ENCODE measurements at places on chromosomes 1 and 21. TPM values are rescaled to one million over a fixed set of nuclear protein-coding genes. Genes with fewer than 3 reads are reported as not detected.

DNA sequence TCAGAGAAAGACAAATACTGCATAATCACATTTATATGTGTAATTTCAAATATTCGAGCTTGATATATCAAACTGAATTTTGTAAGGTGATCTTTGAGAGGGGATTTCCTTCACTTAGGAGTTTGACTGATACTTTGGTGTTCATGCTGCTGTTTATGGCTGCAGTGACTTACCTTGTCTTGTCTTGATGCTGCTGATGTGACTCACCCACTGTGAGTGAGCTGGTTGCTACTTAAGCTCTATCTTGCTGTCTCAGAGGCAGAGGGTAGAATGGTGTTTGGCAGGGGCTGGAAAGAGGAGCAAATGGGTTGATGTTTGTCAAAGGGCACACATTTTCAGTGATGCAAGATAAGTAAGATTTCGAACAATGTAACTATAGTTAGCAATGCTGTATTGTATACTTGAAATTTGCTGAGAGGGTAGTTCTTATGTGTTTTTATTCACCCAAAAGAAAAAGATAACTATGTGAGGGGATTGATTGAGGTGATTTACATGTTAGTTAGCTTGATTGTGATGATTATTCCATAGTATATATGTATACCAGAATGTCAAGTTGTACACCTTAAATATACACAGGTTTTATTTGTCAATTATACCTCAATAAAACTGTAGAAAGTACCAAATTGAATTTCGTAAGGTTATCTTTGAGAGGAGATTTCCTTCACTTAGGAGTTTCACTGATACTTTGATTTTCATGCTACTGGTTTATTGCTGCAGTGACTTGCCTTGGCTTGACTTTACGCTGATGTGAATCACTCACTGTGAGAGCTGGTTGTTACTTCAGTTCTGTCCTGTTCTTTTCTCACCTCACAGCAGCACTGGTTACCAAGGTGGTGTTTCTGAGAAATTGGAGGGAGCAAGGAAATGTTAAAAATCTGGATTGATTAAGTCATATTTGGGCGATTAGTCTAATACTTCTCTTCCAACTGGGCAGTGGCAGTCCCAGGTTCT is 94.5 kb upstream of the SLC5A9 start:
- DNase-seq = no peak

GRCh38 chr1:180271272-180272255 is 41.5 kb downstream of the LHX4 start:
- peak; percentile 91 for DNase-seq

DNA sequence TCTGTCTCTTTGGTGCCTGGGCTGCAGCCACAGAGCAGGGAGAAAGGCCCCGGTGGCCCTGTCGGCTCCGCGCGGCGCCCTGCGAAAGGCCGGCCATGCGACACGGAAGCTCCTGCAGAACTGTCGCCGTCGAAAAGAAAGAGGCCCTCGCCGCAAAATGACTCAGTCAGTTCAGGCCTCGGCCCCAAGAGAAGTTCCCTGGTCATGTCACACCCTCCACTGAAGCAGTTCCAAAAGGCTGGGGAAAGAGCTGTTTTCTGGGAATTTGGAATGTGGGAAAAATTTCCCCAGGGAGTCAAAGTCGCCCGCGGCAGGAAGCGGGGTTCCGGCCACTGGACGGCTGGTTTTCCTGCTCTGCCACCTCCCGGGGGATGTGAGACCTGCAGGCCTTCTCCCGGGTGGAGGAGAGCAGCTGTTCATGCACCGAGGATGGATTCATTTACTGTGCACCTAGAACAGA is 115.8 kb upstream of the ZNF678 start:
- peak; percentile 47 for DNase-seq

DNA sequence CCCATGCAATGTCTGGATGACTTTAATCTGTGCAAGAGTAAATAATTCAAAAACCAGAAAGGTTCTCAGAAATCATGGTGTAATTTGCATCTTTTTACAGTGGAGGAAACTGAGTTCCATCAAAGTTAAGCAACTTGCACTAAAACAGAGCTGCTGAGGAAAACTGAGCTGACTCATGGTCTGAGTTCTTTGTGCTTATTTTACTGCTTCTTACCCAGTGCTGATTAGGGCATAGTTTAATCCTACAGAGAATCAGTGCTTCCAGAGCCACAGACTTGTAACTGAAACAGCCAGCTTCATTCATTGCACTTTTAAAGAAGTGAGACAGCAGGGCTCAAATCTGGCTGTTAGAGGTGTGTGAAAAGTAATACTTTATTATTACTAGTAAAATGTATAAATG is 10.9 kb upstream of the RWDD3 start:
- no peak for DNase-seq

- DNase-seq = no peak
Observed at GRCh38 chr1:93549811-93550210, 101.9 kb downstream of the FNBP1L start.

GRCh38 chr21:42263591-42264131 is 44.7 kb downstream of the ABCG1 start:
- no peak for DNase-seq

DNA sequence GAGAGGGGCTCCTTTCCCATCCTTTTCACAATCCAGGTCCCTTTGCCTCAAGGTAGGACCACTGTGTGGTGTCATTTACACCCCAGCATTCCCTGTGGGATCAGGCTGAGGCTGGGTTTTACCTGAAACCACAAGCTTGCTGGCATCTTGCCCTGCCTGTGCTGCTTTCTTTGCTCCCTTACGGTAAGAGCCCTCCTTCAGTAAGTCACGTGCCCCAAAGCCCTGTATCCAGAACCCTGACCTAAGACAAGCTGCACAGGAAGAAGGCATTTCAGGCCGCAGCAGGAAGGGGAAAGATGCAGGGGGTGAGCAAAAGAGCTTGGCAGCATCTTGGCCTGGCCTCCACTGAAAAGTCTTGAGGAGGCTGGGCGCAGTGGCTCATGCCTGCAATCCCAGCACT is 58.4 kb downstream of the KLHDC7A start:
- DNase-seq = no peak

DNA sequence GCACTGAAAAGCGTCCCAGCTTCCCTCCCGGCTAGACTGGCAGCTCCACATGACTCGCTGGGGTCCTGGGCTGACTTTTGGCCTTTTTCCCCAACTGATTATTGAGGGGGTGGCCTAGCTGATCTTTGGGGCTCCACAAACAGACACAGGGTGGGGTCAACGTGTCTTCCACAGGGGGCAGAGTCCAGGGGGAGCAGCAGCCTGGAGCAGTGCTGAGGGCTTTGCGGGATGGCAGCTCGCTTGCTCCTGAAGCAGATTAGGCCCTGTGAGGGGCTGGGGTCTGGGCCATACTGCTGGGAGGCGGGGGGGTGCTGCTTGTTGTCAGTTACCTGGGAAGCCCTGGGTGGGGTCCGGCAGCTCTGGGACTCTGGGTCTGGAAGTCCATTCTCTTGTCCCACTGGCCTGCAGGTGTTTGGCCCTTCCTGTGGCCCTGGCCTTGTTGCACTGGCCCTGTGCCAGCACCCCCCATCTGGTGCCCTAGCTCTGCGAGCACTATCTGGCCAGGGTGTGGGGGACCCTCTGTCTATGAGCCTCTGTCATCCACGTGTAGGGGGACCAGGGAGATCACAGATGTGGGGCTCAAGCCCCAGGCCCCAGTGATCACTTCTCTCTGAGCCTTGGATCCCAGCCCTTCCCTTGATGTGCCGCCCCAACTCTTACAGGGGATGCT is 12.3 kb upstream of the HES5 start:
- DNase-seq = no peak

- DNase-seq = peak; percentile 89
Observed at GRCh38 chr1:101357444-101357986, 120.7 kb downstream of the S1PR1 start.

GRCh38 chr21:35933466-35933865 is 126.9 kb downstream of the SETD4 start:
- peak; percentile 66 for DNase-seq

- DNase-seq = no peak
Observed at GRCh38 chr1:33265780-33266605, 9.7 kb downstream of the ZNF362 start.

GRCh38 chr1:241848686-241849344 is 811 bp downstream of the EXO1 start:
- DNase-seq = no peak

DNA sequence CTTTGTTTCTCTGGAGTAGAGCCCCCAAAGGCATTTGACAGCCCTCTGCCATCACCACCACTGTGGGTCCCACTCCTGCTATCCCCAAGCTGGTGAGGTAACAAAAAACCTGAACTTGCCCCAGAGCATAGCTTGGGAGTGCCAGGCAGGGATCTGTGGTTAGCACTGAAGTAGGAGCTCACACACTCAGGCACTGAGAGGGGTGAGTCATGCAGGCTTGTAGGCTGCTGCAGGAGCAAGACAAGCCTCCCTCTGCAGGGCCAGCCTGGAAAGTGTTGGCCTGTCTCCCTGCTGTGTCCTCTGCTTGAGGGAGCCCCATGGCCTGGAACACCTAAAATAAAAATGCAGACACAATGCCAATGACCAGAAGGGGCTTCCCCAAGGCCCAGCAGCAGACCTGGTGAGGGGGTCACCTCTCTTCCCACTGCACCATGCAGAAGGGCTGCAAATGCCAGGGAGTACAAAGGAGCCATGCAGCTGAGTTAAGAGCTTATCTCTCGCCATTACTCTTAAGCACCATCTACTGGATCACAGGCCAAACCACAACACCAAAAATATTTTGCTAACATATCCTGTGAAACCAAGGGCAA is 108.9 kb upstream of the POGK start:
- DNase-seq = no peak

- no peak for DNase-seq
Observed at GRCh38 chr1:68132426-68133130, 82.2 kb upstream of the DIRAS3 start.

GRCh38 chr1:38502758-38503157 is 356.8 kb downstream of the RRAGC start:
- DNase-seq = no peak

DNA sequence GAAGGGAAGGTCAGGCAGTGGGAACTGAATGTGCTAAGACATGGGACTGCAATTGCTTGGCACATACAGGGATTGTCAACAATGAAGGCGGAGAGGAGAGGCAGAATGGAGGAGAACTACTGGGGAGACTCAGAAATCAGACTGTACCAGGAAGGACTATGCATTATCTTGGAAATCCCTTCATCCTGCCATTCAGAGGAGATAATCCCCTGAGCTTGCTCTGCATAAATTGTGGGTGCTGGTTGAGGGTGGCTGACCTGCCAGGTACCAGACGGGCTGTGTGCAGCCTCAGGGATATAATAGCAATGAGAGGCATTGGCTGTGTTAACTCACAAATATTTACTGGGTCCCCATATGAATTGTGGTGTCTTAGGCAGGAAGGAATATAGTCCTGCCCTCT is 5.0 kb upstream of the TRABD2B start:
- DNase-seq = no peak

DNA sequence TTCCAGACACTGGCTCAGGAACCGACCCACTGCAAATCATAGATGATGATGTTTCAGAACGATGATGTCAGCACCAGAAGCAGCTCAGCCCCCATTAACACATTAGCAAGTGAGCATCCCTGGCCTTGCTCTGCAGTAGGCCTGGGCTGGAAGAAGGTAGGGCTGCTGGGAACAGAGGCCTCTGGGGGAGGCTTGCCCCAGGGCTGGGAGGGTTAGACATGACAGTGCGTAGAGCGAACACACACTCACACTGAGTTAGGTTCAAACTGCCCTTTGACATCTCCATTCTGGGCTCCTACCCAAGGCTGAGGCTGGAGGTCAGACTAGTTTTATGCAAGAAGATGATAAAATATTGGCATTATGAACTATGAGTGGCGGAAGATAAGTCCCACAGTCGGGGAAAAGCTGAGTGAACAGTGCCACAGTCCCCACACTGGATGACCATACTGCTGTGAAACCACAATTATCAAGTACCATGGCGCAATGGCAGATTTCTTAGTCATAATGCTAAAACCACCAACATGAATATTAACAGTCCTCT is 91.1 kb downstream of the DMRTB1 start:
- peak; percentile 46 for DNase-seq

GRCh38 chr1:51342591-51343206 is 12.3 kb upstream of the TTC39A start:
- DNase-seq = no peak

DNA sequence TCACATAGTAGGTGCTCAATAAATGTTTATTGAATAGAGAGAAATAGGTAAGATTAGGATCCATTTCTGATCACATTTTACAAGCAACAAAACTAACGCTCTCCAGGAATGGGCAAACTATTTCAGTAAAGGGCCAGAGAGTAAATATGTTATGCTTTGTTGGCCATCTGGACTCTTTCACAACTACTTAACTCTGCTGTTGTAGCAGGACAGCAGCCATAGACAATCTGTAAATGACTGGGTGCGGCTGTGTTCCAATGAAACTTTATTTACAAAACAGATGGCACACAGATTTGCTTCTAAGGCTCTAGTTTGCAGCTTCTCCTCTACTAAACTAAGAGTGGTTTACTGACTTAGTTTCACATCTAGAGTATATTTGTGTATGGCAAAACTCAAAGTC is 83.0 kb upstream of the BACH1 start:
- no peak for DNase-seq

DNA sequence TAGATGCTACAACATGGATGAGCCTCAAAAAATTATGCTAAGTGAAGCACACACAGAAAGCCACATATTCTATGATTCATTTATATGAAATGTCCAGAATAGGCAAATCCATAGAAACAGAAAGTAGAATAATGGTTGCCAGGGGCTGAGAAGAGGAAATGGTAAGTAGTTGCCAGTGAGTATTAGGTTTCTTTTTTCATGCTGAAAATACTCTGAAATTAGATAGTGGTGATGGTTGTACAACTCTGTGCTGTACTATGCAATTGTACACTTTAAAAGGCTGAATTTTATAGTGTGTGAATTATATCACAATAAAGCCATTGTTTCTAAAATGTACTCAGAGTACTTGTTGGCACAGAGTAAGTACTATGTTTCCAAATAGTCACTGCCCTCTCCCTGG is 15.5 kb upstream of the GFI1 start:
- DNase-seq = peak; percentile 31

- no peak for DNase-seq
Observed at GRCh38 chr1:171961861-171962260, 120.6 kb downstream of the DNM3 start.

- peak; percentile 57 for DNase-seq
Observed at GRCh38 chr1:154445040-154445472, 39.9 kb downstream of the IL6R start.

DNA sequence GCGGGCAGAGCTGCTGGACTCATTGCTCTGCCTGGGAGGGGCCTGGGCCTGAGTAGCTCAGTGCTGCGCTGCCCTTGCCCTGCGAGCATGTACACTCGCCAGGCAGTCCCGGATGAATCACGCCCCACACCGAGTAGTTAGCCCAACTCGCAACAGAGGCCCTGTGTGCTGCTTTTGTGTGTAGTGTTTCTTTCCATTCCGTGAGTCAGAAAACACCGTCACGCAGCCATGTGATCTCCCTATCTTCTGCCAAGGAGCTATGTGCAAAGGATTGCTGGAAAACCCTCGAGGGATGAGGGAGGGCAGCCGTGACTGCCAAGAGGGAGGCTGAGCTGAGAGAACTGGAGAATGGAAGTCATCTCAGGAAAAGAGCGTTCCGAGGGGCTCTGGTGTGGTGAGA is 37.3 kb downstream of the NENF start:
- DNase-seq = peak; percentile 91

Gene REN
- not detected for total RNA-seq

Gene RNU1-3
- not detected for total RNA-seq

Gene ABCA4
- 0.52 TPM for total RNA-seq

Gene CD5L
- total RNA-seq = not detected

Gene RSPO1
- not detected for total RNA-seq

Gene F5
- total RNA-seq = not detected

Gene LORICRIN
- not detected for total RNA-seq

Gene HES3
- total RNA-seq = not detected

Gene RHCE
- 2.1 TPM for total RNA-seq

Gene ADGRL4
- 0.24 TPM for total RNA-seq

All from myocyte (in vitro differentiated cells).